HuH-7.5 (cell line): ENCODE measurements at places on chromosomes 6 and 20.

DNA sequence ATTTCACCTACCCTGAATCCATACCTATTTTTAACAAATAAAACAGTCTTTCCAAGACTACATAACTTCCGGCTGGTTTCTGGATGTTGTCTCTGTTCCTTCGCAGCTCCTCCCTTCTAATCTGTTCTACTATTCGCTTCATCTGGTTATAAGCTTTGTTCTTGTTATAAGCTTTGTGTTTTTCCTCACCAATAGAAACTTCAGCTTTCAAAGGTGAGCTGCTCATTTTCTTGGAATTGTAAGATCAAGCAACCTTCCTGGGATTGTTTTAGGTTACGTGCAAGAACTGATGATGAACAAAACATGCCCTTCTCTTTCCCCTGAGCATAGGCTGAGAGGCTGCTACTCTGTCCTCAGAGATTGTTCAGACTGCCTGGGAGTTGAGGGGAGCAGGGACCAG lies 2.1 kb downstream of the GFOD1 start:
- no peak for DNase-seq

DNA sequence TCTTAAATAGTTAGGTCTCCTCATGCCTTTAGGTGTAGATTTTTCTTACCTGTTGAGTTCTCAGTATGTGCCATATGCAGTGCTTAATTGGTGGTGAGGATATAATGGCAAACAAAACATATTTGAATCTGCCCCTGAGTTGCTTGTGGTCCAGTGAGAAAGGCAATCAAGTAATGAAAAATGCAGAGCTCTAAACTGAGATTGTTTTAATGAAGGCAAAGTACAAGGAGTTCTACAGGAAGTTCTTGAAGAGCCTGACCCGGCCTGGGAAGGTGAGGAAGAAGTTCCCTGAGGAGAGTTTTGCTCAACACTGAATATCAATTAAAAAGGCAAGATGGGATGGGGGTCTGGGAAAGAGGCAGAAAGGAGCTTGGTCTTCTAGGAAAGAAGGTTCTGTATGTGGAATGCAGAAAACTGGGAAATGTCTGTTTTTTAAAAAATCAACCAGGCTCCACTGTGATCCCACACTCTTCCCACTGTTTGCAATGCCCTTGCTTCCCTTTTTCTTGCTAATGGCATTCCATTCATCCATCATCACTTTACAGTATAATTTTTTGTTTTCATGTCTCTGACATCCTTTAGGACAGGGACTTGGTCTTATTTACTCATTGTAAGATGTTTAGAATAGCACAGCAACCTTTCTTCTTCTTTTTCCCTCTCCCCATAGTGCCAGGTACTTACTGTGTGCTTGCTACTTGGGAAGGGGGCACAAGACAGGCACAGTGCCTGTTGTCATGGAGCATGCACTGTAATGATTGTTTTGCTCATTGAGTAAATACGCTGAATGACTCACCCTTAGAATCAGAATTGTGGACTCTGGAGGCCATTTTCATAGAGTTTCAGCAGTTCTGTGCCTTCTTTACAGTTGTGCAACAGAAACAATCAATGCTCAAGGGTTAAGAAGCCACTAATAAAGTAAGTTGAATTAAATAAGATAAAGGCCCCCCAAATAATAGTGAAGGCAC lies 64.3 kb downstream of the ANKS1A start:
- DNase-seq, result no peak

DNA sequence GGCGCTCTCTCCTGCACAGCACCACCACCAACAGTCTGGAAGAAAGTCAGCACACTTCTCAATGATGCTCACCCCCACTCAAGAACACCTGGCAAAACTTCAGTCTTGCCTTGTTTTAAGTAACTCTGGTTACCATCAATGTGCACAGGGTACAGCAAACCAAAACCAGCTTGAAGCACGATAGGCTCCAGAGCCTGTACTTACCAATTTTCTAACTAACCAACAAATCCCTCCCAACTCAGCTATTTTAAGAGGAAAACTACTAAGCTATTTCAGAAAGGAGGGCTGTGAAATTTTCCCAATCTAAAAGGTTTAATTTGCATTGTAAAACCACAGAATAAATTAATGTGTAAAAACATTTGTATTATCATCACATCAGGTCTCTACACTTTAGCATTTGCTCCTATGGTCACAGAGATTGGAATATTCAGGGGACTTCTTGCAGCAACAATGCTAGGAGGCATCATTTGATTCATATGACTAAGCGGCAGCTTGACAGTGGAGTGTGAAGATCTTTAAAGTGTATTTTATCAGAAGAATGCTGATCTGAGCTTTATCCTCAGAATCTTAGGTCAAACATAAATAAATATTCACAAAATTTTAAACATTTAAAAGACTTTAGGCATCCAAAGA lies 82.8 kb downstream of the RALGAPA2 start:
- no peak for DNase-seq

GRCh38 chr6:10389739-10390494 lies 25.0 kb downstream of the TFAP2A start:
- no peak for DNase-seq

- DNase-seq, result no peak
Observed at GRCh38 chr6:150749091-150749670, 116.3 kb upstream of the MTHFD1L start.

DNA sequence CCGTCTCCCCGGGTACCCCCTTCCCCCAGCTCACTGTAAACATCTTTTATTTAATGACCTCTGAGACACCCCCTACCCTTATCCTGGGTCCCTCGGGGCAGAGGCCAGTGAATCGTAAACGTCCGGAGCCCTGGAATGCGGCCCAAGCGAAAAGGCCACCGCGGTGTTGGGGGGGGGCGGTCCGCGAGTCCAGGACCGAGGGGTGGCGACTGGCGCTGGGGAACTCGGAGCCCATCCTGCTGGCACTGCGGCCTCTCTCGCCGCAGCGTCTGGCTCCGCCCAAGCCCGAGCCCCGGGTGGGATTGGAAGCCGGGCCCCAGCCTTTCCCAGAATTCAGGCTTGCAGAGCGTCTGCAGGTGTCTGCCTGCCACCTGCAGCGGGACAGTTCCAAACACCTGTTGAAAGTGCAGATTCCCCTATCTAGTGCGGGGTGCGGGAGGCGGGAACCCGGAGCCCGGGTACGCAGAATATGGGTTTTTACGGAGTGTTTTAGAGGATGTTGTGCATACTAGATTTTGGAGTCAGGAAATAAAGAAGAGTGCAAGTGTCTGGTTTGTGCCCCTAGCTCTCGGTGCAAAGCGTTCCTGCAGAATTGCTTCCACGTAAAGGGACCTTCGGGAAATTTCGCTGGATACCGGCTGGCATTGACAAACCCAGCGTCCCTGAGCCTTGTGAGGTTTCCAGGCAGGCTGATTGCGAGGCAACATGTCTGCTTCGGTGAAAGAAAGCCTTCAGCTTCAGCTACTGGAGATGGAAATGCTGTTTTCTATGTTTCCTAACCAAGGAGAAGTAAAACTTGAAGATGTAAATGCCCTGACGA lies 800 bp downstream of the RWDD2A start:
- peak; percentile 68 for DNase-seq

GRCh38 chr6:149109397-149110070 lies 208.0 kb upstream of the TAB2 start:
- DNase-seq, result no peak

DNA sequence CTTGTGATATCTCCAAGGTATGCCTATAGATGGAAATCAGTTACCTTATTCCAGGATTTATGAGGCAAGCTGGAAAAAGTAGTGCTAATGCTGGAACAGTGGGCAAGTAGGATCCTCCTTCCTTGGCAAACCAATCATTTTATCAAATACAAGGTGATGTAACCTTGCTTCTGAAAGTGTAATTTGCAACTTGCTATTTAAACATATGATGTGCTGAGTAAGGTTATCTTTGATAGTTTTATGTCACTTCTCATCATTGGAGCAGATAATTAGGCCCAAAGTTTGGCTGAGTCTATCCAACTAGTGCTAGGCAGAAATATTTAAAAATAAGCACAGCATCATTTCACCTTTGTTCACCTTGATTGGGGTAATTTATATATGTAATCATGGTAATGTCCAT lies 3.4 kb upstream of the SHPRH start:
- no peak for DNase-seq

DNA sequence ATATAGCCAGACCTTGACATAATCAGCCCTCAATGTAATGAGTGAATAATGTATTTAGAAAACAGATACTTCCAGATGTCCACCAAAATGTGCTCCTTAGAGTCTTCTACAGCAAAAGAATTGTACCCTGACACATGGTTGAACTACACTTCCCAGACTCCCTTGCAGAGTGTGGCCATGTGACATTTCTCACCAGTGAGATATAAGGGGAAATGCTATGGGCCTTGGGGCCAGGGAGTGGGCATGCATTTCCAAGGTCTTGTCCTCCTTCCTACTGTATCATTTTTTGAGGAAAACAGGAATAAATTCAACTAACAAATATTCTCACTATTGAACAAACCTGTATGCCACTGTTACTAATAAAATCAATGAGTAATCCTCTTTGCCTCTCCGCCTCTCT lies 211.4 kb upstream of the SMLR1 start:
- DNase-seq, result no peak

DNA sequence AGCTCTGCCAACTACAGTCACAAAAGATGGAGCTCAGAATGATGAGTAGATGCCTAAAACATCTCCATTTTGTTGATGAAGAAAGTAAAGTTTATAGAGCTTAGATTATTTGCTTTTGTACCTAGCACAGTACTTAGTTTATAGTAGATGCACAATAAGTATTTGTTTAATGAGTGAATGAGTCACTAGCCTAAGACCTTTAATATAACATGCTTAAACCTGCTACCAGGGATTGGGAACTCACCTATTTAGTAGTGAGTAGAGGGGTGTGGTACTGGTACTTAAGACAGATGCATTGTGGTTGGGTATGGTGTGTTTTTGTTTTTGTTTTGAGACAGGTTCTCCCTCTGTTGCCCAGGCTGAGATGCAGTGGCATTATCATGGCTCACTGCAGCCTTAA lies 35.8 kb downstream of the TRIM38 start:
- no peak for DNase-seq

- no peak for DNase-seq
Observed at GRCh38 chr6:57162028-57162427, 10.1 kb upstream of the BAG2 start.

GRCh38 chr20:36130390-36130789 lies 24.1 kb upstream of the EPB41L1 start:
- DNase-seq, result no peak
